ENCODE measurements at places on chromosomes 3 and 15.

DNA sequence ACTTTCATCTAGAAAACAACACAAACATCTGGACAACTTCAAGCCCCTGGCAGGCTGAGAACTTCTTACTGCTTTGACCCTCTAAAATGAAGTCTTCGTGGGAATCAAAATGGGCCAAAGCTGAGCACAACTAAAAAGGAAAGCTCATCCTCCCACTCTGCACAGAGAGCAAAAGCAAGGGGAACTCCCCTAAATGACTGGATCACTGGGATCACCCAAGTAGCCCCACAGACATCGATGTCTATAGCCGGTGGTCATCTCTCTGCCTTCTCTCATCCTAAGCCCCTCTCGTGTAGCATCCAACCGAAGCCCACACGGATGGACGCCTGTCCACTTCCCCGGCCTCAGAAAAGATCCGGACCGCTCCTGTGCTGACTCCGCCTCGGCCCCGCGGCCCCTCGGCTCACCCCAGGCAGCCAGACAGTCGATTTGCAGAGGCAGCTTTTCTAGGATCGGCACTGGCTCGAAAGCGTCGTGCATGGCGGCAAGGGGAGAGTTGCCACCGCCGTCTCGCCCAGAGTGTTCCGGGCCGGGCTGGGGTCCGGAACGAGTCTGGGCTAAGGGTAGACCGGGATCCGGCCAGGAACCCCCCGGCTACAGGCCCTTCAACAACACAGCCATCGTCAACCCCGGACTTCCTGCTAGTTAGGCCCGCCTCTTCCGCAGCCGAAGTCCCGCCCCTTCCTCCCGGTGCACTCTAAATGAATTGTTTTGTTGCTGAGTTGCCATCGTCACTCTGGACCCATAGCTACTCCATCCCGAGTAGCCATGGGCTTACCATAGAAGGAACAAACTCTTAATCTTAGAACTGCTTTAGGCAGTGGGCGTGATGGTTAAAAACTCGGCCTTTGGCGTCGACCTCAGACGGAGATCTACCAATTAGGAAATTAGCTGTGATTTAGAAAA is at the start of gene VPS39:
Gene VPS39 (minus strand): TSS at position 631 of the 906 bp plus-strand sequence. CDS start 151 bp downstream, at position 480.
- DNase-seq: peak; percentile 79

- no peak for DNase-seq
Observed at GRCh38 chr3:47159820-47160219, 4.1 kb downstream of the SETD2 start.

DNA sequence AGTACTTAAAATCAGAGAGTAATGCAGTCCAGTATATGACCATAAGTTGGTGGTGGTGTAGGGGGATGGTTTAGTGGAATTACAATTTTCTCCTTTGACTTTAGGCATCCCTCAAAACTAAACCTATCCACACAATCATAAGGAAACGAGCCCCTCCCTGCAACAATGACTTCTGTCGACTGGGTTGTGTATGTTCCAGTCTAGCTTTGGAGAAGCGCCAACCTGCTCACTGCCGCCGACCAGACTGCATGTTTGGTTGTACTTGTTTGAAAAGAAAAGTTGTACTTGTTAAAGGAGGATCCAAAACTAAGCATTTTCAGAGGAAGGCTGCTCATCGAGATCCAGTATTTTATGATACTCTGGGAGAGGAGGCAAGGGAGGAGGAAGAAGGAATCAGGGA is 52.8 kb downstream of the MGA start:
- no peak for DNase-seq

GRCh38 chr3:195709676-195710085 is 11.1 kb upstream of the MUC20 start:
- no peak for DNase-seq

DNA sequence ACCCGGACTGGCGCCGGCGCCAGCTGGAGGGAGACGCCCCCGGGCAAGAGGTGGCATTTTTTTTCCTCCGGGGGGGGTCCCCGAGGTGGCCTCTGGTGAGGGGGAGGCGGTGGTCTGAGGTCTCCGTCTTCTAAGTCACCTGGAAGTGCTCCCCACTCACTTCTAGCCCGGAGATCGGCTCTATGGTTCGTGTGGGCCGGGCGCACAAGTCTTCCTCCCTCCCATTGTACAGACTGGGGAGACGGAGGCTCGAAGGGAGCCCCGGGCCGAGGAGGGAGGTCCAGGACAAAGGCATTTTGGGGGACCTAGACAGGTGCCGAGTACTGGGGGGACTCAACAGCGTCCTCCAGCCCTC is 4.4 kb downstream of the GATA2 start:
- DNase-seq: no peak

DNA sequence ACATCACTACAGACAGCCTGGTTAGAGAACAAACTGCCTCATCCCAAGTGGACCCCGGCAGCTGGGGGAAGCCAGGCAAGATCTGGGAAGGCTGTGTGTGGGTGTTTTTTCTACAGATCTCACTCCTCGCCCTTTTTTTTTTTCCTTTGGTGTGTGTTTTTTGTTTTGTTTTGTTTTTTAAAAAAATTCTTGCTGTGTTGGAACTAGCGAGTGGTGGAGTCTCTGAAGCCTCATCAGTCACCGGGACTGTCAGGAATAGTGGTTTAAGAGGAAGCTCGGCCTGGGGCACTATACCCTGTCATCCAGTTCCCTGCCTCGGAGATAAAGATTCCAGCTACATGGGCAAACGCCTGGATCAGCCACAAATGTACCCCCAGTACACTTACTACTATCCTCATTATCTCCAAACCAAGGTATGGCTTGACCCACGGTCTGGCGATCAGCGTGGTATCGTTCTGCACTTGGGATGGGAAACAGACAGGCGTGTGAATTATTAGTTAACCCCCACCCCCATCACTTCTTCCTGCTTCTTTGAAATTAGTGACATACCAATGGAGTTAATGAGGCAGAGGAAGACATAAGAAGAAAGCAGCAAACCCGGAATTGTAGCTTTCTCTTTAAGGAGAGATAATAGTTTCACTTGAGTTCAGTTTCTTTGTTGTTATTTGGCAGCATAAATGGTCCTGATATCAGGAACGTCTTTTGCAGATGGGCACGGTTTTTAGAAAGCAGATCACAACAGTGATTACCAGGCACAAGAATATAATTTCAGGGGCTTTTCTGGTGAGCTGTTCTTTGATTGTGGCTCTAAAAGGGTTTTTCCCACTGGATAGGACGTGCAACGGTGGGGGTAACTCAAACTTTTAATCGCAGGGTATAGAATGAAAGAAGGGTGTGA is 722 bp downstream of the RBMS3 start:
- DNase-seq: no peak

- no peak for DNase-seq
Observed at GRCh38 chr15:101372960-101373525, 78.0 kb upstream of the SNRPA1 start.

GRCh38 chr3:49630784-49631183 is 43.4 kb upstream of the APEH start:
- no peak for DNase-seq

- no peak for DNase-seq
Observed at GRCh38 chr3:71551311-71551919, 32.1 kb downstream of the FOXP1 start.

DNA sequence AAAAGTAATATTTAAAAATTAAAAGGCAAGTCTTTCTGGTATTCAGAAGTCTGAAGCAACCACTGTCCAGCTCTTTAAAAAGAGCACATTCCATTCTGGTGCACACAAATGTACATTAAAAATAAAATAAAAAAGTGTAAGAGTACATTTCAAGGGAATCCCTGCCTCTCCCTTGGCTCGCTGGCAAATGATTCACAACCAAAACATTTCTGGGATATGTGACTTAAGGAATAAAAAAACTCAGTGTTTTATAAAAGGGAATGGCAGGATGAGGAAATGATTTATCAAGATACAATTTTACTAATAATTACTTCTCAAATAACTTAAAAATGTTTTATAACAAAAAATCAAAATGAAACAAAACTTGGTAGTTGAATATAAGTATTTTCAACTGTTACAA is 23.8 kb upstream of the ANXA2 start:
- DNase-seq: no peak

- no peak for DNase-seq
Observed at GRCh38 chr3:9204253-9204992, 45.0 kb downstream of the SRGAP3 start.

DNA sequence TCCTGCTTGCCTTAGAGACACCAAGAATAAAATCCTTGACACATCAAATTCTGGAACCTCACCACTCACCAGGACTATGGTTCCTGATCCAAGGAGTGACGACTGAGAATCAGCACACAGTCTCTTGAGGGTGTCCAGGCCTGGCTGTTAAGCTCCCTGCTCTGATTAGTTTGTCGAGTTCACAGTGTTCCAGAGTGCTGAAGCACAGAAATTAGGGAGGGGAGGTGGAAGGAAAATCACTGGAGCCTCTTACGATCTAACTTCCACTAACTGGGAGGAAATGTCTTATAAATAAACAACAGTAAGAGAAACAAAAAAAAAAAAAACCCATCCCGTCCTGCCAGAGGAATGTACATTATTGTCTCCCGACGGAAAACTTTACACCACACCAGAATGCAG is 330.2 kb downstream of the TIGIT start:
- DNase-seq: no peak

DNA sequence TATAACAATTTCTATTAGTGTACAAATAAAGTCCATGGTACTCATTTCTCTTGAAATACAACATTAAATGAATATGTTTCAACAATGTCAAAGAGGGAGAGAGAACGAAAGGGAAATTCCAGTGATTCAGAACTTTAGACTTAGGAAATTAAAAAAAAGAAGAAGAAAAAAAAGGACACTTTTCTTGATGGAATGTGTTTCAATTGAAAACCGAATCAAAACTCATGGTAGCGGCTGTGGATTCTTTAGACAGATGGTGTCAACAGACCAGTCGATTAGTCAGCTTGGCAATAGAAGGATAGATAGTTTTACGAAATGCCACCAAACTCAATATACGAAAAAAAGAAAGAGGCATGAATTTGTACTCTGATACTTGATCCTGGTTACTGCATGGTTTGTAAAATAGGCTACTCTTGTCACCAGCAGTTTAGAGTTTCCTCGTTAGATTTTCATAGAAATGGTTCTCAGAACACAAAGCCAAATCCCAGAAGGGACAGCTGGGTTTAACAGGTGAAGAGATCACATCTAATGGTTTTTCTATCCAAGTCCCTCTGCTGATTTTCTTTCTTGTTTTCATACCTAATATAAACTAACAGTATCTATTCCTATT is 793.5 kb downstream of the ROBO1 start:
- DNase-seq: no peak

GRCh38 chr3:149390772-149391212 is 13.3 kb upstream of the TM4SF1 start:
- no peak for DNase-seq

GRCh38 chr15:99361545-99362185 is 110.4 kb downstream of the LRRC28 start:
- DNase-seq: no peak

GRCh38 chr15:63069616-63070090 is 27.1 kb downstream of the TPM1 start:
- no peak for DNase-seq

DNA sequence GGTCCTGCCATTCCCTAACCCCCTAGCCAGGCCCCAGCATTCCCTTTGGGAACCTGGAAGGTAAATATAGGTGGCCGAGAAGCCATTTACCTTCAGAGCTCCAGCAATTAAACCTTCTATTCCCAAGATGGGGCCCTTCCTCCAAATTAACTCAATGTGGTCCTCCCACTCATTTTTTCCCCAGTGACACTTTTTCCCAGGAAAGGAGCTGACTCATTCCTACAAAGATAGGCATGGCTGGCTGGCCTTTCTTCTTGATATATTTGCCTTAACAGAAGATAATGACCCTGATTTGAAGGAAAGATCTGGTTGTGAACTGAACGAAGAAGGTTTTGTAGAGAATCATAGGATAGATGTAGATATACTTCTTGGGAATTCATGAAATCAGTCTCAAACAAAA is 279.0 kb upstream of the VEPH1 start:
- DNase-seq: no peak

GRCh38 chr15:52783929-52784798 is 6.0 kb downstream of the ONECUT1 start:
- no peak for DNase-seq

- DNase-seq: no peak
Observed at GRCh38 chr3:50089609-50089945, 858 bp downstream of the RBM5 start.

DNA sequence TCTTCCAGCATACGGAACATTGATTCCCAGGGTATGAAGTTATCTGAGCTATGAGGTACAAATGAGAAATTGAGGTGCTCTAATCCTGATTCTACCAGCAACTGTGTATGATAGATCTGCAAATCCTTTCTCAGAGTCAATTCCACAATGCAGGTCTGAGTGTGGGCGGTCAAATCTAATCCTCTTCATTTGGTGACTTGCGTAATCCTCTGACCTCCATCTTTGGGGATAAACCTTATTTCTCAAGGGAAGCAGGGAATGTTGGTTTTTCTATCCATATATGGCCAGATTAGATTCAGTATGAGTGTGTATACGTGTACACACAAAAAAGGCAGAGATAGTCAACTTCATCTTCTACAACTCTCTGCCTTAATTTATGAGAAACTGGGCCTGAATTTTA is 348.4 kb upstream of the IL12A start:
- no peak for DNase-seq

GRCh38 chr15:74505837-74506514 is 35.0 kb upstream of the ARID3B start:
- no peak for DNase-seq

GRCh38 chr15:70212286-70212962 is 114.7 kb upstream of the TLE3 start:
- no peak for DNase-seq

DNA sequence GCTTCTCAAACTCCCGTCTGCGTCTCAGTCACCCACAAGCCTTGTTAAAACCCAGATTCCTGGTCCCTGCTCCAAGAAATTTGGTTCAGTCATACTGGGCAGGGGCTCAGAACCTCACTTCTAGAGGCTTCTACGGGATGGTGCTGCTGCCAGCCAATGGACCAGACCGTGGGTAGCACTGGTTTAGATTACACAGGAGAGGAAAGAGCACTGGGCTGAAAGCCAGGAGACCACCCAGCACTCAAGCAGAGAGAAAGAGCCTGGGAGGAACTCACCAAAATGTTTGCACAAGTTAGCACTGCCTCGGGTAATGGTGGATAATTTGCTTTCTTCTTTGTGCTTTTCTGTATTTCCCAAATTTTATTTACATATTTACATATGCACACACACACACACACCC is 46.9 kb upstream of the MUC13 start:
- DNase-seq: no peak

Measured in CD4-positive, alpha-beta T cell treated with Interleukin-6 at 100 ng/mL for 8 hours (primary cell).